ENCODE measurements at places on chromosomes 12 and 14. TPM values are rescaled to one million over a fixed set of nuclear protein-coding genes. Genes with fewer than 3 reads are reported as not detected.
A peak's percentile ranks its signal among the peaks of the same experiment; 100 is the strongest.

GRCh38 chr14:72616811-72617210 lies 277.1 kb downstream of the DPF3 start:
- H3K4me1 ChIP-seq = no peaks in the 10 kb centered on the region
- no peak overlapping the region for H3K4me3 ChIP-seq
- no peaks in the 10 kb centered on the region for H3K36me3 ChIP-seq
- no peaks in the 10 kb centered on the region for H3K27me3 ChIP-seq
- DNase-seq = no peak
- no peak overlapping the region for H3K27ac ChIP-seq

DNA sequence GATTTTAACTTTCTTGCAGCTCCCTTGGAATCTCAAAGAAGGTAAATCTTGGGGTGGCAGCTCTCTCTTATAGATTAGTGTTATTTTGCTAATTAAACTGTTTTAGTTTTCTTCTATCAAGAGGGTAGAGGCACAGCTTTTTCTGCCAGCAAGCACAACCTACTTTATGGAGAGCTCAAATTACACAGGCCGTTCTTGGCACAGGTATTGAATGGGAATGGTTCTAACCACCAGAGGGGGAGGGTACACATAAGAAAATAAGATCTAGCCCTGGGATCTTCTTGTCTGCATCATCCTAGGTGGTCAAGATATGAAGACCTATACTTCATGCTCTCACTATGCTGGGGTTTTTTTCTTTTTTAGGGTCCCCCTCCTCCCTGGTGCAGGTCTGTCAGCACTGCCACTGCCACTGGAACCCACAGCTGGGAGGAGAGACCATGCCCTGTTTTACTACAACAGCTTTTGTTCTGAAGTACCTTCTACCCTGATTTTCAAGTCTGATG lies 48.6 kb upstream of the STAC3 start:
- no peaks in the 10 kb centered on the region for H3K4me1 ChIP-seq
- H3K4me3 ChIP-seq = no peak overlapping the region
- no peaks in the 10 kb centered on the region for H3K27me3 ChIP-seq
- no peak overlapping the region for H3K27ac ChIP-seq

DNA sequence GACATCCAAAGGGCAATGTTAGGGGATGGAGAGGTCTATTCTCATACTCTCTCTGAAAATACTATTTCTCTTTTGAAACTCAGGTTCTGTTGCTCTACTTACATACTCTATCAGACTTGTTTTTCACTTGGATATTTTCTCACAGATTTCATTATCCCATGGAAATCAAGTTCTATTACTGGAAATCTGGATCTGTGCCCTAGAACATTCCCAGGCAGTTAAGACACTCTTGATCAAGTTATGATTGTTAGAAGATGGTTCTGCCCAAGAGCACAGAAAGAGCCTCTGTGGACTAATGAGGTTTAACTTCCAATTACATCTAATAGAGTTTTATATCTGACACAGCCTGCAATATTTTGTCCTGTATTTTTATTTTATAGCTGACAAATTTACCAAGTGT lies 591.0 kb upstream of the ATP2B1 start:
- H3K36me3 ChIP-seq = no peaks in the 10 kb centered on the region
- H3K4me1 ChIP-seq = no peaks in the 10 kb centered on the region
- H3K27me3 ChIP-seq = no peaks in the 10 kb centered on the region

DNA sequence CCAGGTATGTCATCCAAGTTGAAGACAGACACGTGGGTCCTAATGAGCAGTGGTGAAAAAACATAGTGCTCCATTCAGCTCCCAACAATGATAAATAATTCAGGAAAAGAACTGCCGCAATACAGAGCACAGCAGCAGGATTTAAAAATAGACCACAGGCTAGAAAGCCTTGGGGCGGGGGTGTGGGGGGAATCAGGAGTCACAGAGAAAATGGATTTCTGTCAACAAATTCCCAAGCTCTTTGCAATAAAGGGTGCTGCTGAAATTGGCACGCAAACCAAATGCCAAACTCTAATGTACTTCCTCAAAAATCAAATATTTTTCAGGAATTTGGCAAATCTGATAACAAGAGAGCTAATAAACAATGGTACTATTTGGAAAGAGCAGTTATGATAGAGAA lies 58.6 kb downstream of the R3HDM2 start:
- H3K27me3 ChIP-seq = no peaks in the 10 kb centered on the region
- peak overlapping the region; percentile 68 for H3K27ac ChIP-seq

DNA sequence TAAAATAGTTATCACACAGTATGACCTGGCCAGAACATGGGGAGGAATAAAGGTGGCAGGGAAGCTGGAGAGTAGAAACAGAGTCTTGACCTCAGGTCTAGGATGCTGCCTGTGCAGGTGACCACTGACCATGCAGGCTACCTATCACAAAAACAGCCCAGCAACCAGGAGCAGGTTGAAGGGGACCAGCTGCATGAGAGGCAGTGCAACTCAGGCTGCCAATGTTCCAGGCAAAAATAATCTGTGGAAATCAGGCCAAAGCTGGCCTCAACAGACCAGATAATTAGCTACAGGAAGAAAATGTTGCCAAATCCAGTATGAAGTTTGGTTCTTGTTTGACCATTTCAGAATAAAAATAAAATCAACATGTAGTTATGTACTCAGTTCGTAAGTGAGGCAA lies 72.6 kb downstream of the PDE6H start:
- no peak overlapping the region for H3K27ac ChIP-seq
- H3K36me3 ChIP-seq = no peaks in the 10 kb centered on the region
- peaks cover 3% of the 10 kb centered on the region for H3K4me1 ChIP-seq
- no peaks in the 10 kb centered on the region for H3K27me3 ChIP-seq
- no peak overlapping the region for H3K4me3 ChIP-seq

- no peaks in the 10 kb centered on the region for H3K27me3 ChIP-seq
- H3K4me1 ChIP-seq = no peaks in the 10 kb centered on the region
- no peak for DNase-seq
Measured at GRCh38 chr12:7303230-7303629, 642 bp upstream of the ACSM4 start.

- no peaks in the 10 kb centered on the region for H3K27me3 ChIP-seq
- H3K36me3 ChIP-seq = no peaks in the 10 kb centered on the region
- H3K27ac ChIP-seq = no peak overlapping the region
- no peak for DNase-seq
- H3K4me3 ChIP-seq = no peak overlapping the region
Measured at GRCh38 chr12:58925751-58926150, 5.4 kb upstream of the LRIG3 start.

DNA sequence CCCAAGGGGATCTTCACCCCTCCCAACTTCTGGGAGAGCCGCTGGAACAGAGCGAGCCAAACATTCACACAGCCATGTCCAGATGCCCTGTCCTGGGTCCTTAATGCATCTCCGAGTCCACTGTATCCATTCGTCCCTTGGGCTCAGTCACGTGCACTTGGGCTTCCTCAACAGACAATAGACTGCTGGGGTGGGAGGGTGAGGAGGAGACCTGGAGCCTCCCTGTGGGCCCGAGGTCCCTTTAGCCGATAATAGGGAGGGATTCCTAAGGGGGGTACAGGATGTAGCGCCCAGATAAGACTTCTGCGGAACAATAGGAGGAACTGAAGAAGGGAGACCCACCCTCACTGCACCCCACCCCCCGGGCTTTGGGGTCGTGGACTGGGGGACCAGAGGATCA lies 6.7 kb downstream of the ARHGEF25 start:
- peaks cover 38% of the 10 kb centered on the region for H3K36me3 ChIP-seq
- no peak overlapping the region for H3K27ac ChIP-seq
- no peaks in the 10 kb centered on the region for H3K27me3 ChIP-seq
- no peak overlapping the region for H3K4me3 ChIP-seq

- no peak for DNase-seq
- no peak overlapping the region for H3K4me3 ChIP-seq
- H3K36me3 ChIP-seq = no peaks in the 10 kb centered on the region
- H3K4me1 ChIP-seq = no peaks in the 10 kb centered on the region
- no peaks in the 10 kb centered on the region for H3K27me3 ChIP-seq
Measured at GRCh38 chr14:79915406-79915805, 295.9 kb downstream of the DIO2 start.

DNA sequence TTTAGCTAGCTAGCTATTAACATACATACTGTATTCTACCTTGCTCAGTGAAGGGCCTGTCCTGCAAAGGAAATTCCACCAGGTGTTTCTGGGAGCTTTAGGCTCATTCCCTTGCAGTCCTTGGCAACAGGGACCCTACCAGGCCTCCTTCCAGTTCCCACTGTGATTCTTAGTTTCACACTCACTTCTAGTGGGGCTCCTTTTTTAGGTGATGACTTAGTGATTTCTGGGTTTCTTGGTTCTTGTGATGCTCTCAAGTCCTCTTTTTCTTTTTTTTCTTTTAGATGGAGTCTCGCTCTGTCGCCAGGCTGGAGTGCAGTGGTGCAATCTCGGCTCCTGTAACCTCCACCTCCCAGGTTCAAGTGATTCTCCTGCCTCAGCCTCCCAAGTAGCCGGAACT lies 10.4 kb upstream of the STRN3 start:
- no peak for DNase-seq
- no peak overlapping the region for H3K27ac ChIP-seq
- H3K36me3 ChIP-seq = no peaks in the 10 kb centered on the region

GRCh38 chr12:82996168-82996812 lies 309.6 kb downstream of the TMTC2 start:
- no peaks in the 10 kb centered on the region for H3K36me3 ChIP-seq
- no peak overlapping the region for H3K27ac ChIP-seq
- no peak overlapping the region for H3K4me3 ChIP-seq

- H3K27me3 ChIP-seq = no peaks in the 10 kb centered on the region
- H3K4me1 ChIP-seq = peaks cover 7% of the 10 kb centered on the region
- no peak overlapping the region for H3K4me3 ChIP-seq
- DNase-seq = no peak
- no peaks in the 10 kb centered on the region for H3K36me3 ChIP-seq
- no peak overlapping the region for H3K27ac ChIP-seq
Measured at GRCh38 chr12:71107936-71108335, 49.9 kb downstream of the TSPAN8 start.

DNA sequence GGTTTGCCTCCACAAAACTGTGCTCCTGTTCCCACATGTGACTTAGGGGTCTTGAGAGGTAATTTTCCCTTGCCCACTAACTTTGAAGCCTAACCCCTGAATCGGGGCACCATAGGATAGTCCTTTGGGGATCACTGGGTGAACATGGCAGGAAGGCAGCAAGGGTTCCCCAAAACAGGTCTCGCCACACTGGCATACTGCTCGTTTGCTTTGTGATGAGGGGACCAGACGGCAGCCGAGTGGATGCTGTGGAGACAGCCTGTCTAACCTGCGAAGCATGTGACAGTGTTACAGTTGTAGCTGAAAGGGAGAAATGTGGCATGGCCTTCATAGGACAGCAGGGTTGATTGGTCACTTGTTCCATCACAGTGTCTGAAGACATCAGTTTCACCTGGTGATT lies 42.4 kb downstream of the UBE3B start:
- no peaks in the 10 kb centered on the region for H3K27me3 ChIP-seq
- no peak for DNase-seq
- H3K4me1 ChIP-seq = no peaks in the 10 kb centered on the region
- no peak overlapping the region for H3K4me3 ChIP-seq

GRCh38 chr14:61645247-61645646 lies 50.1 kb upstream of the HIF1A start:
- H3K4me3 ChIP-seq = no peak overlapping the region
- H3K36me3 ChIP-seq = no peaks in the 10 kb centered on the region
- no peaks in the 10 kb centered on the region for H3K27me3 ChIP-seq

GRCh38 chr12:58395470-58395869 lies 454.1 kb downstream of the ATP23 start:
- no peak overlapping the region for H3K4me3 ChIP-seq
- no peak overlapping the region for H3K27ac ChIP-seq
- H3K27me3 ChIP-seq = no peaks in the 10 kb centered on the region
- DNase-seq = no peak
- no peaks in the 10 kb centered on the region for H3K4me1 ChIP-seq
- H3K36me3 ChIP-seq = no peaks in the 10 kb centered on the region

- H3K4me1 ChIP-seq = no peaks in the 10 kb centered on the region
- no peaks in the 10 kb centered on the region for H3K36me3 ChIP-seq
- no peak overlapping the region for H3K4me3 ChIP-seq
- no peak for DNase-seq
- H3K27ac ChIP-seq = no peak overlapping the region
Measured at GRCh38 chr12:1282670-1283315, 291.8 kb downstream of the ERC1 start.

- no peaks in the 10 kb centered on the region for H3K4me1 ChIP-seq
- no peaks in the 10 kb centered on the region for H3K36me3 ChIP-seq
- no peak for DNase-seq
- H3K27me3 ChIP-seq = no peaks in the 10 kb centered on the region
- no peak overlapping the region for H3K4me3 ChIP-seq
Measured at GRCh38 chr12:41681898-41682297, 462.8 kb downstream of the GXYLT1 start.

GRCh38 chr14:52848626-52849025 lies 57.2 kb upstream of the GNPNAT1 start:
- H3K4me1 ChIP-seq = no peaks in the 10 kb centered on the region
- H3K27ac ChIP-seq = no peak overlapping the region
- no peaks in the 10 kb centered on the region for H3K27me3 ChIP-seq
- no peak overlapping the region for H3K4me3 ChIP-seq
- DNase-seq = no peak

DNA sequence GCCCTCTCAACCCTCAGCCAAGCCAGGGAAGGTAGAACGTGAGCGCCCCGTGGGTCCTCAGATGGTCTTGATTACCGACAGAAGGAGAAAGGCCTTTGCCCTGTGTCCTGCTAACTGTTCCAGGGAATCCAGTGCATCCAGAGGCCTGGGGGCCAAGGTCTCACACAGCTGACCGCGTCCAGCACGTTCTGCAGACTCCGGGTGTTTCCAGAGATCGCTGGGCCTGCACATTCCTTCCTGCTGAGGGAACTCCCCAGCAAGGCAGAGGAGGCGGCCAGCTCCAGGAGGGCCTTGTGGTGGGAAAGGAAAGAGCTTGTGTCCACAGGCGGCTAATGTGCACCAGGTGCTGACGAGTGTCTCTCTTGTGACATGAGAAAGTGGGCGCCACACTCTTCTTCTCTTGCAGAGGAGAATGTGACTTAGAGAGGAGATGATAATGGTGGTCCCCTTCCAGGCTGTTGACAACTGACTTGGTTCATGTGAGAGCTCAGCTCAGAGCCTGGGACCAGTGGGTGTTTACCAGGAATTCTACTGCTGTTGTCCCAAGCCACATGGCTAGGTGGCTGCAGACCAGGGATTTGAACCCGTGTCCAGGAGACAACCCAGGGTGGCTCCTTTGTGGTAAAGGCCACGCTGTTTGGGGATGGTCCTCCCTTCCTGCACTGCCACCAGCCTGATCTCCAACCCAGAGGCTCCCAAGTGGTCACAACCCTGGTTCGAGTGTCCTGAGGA lies 46.8 kb upstream of the DLK1 start:
- no peak overlapping the region for H3K4me3 ChIP-seq
- H3K4me1 ChIP-seq = no peaks in the 10 kb centered on the region
- H3K27me3 ChIP-seq = no peaks in the 10 kb centered on the region
- DNase-seq = no peak
- no peaks in the 10 kb centered on the region for H3K36me3 ChIP-seq

- no peak overlapping the region for H3K4me3 ChIP-seq
- no peak overlapping the region for H3K27ac ChIP-seq
- no peaks in the 10 kb centered on the region for H3K27me3 ChIP-seq
- no peaks in the 10 kb centered on the region for H3K36me3 ChIP-seq
- no peak for DNase-seq
Measured at GRCh38 chr12:128830505-128830893, 6.7 kb upstream of the SLC15A4 start.

The ASPG gene
- total RNA-seq = not detected

The GPRC5D gene
- not detected for total RNA-seq

The SCNN1A gene
- 14.3 TPM for total RNA-seq

The KRT6C gene
- total RNA-seq = not detected

The WNK1 gene
- total RNA-seq = 178 TPM

The APOF gene
- not detected for total RNA-seq

The ABCB9 gene
- 19.6 TPM for total RNA-seq

The KERA gene
- total RNA-seq = not detected

The RBM25 gene
- 59.6 TPM for total RNA-seq

The PKP2 gene
- not detected for total RNA-seq

The PPFIA2 gene
- total RNA-seq = 15.0 TPM

Data from ascending aorta (tissue), 2 donors.